ENCODE measurements at places on chromosomes 7 and 10. TPM values are rescaled to one million over a fixed set of nuclear protein-coding genes. Genes with fewer than 3 reads are reported as not detected.

Gene ANKRD22
- 0.24 TPM for total RNA-seq

DNA sequence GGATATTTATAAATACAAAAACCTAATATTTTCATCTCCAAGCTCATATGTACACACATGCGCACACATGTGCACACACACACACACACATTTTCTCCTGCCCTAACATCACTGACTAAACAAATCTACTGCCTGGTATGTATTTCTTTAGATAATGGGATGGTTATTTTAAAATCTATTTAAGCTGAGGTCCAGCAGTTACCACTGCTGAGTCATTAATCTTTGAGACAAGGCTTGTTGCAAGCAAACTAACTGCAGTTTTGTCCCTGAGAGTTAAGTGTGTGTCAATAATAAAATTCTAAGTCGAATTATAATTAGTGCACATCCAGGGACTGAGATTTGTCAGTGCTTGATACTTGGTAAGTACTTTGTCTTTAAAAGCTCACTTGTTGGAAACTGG, 135.1 kb downstream of the VPS50 start:
- no peak for DNase-seq

DNA sequence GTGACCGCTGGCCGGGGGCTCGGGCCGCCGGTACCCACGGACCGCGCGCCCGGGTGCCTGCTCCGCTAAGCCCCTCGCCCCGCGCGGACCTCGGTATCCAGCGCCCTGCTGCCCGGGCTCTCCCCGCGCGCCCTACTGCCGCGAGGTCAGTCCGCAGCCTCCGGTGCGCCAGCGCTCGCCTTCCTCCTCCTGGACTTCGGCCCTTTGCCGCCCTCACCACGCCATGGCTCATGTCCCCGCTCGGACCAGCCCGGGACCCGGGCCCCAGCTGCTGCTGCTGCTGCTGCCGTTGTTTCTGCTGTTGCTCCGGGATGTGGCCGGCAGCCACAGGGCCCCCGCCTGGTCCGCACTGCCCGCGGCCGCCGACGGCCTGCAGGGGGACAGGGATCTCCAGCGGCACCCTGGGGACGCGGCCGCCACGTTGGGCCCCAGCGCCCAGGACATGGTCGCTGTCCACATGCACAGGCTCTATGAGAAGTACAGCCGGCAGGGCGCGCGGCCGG, 483 bp downstream of the GDF10 start:
- DNase-seq = no peak

Gene CPED1
- 201 TPM for total RNA-seq

DNA sequence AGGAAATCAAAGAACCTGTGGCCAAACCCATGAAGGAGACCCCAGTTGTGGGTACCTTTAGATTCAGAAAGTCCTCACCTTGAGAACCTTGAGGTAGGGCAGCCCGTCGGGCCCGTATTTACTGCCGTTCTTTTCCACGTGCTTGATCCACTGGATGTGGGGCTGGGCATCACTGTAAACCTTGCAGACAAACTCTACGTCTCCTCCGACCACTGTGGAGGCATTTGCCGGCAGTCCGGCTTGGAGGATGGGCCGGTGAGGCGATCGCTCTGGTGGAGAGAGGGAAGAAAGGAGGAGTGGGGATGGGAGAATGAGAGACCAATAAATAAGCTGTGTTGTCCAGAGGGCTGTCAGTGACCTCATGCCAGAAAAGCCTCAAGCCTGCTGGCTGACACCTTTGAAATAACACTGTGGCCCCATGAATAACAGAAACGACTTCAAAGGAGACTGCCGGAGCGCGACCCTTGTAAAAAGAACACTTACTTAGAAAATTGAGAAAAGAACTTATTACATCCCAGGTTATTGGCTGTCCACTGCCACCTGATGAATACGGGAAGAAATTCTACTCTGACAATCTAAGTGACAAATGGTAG, 78.2 kb downstream of the FGFR2 start:
- no peak for DNase-seq

GRCh38 chr7:77415476-77415822, 700 bp downstream of the GSAP start:
- DNase-seq = no peak
